ENCODE measurements at places on chromosomes 7 and 10. TPM values are rescaled to one million over a fixed set of nuclear protein-coding genes. Genes with fewer than 3 reads are reported as not detected.

The CFAP43 gene
- total RNA-seq = under 0.01 TPM

The MAT1A gene
- not detected for total RNA-seq

The ASB10 gene
- total RNA-seq = not detected

DNA sequence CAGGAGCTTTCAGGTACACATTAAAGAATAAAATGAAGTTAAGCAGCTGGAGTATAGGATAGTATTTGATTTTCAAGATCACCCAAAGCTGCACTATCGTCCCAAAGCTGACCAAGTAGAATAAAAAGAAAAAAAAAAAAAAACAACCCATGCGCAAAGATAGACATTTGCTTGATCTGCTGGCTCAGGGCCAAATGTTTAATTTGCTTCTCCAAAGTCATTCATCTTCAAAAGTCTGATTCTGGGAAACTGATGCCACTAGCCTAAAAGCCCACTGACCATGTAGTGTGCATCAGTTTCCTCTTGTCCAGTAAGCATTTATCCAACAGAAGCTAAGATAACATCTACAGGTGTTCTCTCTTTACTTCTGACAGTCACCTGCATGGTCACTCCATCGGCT, 14.5 kb downstream of the MEST start:
- no peak for DNase-seq

- DNase-seq = peak; percentile 93
Measured at GRCh38 chr7:1889556-1890181, 219.6 kb downstream of the ELFN1 start.

GRCh38 chr10:55287346-55287745, 486.3 kb upstream of the PCDH15 start:
- peak; percentile 1 for DNase-seq

- no peak for DNase-seq
Measured at GRCh38 chr10:103725242-103725641, 130.1 kb downstream of the SH3PXD2A start.

GRCh38 chr7:32501522-32501921, 6.2 kb downstream of the AVL9 start:
- DNase-seq = peak; percentile 85

DNA sequence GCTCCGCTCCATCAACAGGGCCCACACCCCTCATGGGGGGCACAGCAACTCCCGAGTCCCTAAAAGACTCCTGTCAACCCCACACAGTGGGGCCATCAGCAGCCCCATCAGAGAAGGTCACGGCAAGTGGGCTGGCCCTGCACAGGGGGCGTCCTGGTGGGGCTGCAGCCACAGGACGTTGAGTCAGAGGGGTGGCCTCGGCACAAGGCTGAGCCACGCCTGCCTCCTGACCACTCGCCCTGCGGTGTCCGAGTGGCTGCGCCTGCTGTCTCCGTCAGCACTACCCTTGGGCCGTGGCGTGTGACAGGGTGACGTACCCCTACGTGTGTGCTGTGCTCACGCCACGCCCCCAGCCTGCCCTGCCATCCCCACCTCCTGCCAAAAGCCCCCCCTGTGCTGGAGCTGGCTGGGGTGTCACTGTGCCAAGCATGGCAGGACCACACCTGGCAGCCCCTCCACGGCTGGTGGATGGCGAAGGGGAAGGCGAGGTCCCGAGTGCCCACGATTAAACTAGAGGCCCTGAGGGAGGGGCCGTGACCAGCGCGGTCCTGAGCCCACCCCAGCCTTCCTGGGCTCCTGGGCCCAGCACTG, 26.0 kb upstream of the NKX6-2 start:
- DNase-seq = no peak

DNA sequence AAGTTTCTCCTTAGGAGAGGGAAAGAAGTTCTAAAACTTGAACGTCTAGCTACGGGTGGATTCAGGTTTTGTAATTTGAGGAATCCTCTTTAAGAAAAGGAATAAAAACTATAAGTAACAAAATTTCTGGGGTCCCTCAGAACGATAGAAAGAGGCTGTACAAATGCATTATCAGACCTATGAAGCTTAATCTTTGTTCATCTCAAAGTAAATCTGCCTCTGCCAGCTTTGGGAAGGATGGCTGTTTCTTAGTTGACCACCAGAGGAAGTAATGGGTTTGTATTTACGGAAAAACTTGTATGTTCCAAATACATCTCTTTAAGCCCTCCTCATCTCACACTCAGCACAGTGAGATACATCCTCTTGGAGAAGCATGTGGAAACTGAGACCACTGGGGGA, 864 bp downstream of the PSTK start:
- DNase-seq = peak; percentile 48

DNA sequence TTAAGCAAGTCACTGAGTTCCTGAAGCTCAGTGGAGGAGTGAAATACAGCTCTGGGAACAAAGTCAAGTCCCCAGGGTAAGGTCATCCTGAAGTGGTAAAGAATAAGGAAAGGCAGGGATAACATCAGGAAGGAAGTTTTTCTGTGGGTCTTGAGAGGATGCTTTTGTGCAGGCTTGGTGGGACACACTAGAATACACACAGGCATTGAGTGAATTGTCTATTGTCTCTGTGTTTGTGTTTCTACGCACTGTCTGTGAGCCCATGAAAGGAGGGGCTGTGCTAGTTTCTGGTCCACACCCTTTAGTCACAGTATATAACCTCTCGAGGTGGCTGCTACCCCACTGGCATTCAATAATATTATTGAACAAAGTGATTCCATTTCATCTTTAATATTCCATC, 95.8 kb upstream of the ABCB5 start:
- DNase-seq = no peak

DNA sequence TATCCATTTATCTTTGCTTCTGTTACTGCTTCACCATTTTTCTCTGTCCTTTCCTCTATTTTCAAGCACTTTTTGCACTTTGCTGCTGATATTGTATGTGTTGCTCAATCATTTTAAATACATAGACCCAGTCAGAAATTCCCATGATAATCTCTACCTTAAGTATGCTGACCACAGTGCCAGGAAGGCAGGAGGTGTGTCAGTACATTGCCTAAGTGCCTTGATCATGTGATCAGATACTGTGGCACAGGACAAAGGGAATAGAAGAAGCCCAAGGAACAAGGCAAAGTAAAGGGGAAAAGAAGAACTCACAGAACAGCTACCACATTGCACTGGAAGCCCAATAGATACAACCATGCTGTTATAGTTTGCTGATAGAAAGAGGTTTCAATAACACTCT, 53.7 kb upstream of the CD36 start:
- DNase-seq = peak; percentile 35

GRCh38 chr7:17441557-17441956, 143.1 kb downstream of the AHR start:
- no peak for DNase-seq

DNA sequence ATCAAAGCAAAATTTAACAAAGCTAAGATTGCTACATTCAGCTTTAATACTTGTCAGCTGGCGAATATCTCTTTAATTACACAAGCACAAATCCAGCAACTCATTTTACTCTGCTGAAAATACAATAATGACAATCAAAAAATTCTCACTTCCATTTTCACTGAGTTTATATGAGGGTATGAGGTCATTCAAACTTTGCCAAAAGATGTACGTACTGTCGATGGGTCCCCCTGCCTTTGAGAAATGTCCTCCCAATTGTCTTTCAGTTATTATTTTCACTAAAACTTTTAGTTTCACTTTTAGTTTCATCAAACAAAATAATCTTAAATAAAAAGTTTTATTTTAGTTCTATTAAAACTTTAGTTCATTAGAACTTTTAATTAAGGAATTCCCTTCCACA, 159.5 kb upstream of the WDR11 start:
- DNase-seq = no peak

Measured in fibroblast of lung (primary cell).